Fibroblast of villous mesenchyme (primary cell): ENCODE measurements at places on chromosomes 3 and 15.

DNA sequence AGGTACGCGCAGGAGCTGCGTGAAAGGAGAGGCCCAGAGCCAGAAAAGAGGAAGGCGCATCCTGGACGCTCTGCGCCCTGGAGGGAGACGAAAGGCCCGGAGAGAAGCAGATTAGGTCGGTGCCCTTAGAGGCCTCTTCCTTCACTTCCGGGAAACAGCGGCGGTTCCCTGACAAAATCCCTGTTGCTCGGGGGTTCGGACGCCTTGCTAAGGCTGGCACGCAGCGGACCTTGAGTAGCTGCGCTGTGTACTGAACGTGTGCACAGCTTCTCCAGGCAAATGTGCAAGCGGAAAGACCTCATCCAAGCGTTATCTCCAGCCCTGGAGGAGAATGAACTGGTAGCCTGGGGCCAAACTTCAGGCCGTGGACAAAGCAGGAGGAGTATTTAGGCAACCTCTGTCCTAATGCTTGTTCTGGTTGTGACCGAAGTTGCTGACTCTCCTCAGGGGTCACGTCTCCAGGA, 3.0 kb upstream of the SOX14 start:
- no peak for DNase-seq

DNA sequence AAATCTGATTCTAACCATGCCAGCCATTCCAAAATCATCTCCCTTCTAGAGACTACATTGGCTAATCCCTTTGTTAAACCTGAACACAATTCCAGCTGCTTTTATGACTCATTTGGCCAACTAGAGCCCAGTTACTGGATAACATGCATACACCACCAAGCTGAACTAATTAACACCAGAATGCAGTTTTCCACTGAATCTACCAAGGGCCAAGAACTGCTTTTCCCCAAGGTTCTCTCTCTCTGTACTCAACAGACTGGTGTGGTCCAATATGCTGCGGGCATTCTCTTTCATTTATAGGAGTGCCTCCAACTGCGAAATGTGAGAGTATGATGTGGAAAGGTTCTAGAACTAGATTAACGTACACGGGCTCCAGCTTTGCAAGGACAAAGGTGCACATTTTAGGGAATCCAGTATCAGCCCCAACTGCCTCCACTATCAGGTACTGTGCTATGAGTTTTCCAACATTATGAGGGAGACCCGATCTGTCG, 1.5 kb downstream of the CHSY1 start:
- DNase-seq = peak; percentile 73

- peak; percentile 34 for DNase-seq
These were observed 28.7 kb downstream of the DLEC1 start for GRCh38 chr3:38067508-38068233.

GRCh38 chr3:126064627-126065258, 19.2 kb downstream of the SLC41A3 start:
- DNase-seq = no peak

DNA sequence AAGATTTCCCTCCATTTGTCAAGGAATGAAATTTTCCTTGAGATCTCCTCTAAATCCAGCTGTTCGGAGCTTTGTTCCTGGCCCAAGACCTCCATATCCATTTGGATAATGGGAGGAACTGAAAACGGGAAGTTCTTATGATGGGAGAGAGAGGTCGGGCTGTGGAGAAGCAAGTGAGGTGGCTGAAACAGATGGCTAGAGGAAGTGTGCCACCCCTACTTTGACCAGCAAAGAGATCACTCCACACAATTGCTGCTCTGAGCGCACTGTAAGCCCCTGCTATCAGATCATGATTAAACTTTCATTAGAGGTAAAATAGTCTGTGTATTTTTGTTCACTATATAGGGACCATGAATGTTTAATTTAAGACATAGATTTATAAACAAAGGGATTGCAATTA, at the start of gene MINDY4B:
Gene MINDY4B (minus strand): TSS at position 101 of the 400 bp plus-strand sequence. CDS start 0 bp downstream, at position 101.
- DNase-seq = no peak
